ENCODE measurements at places on chromosomes 16 and 17.

GRCh38 chr16:23506606-23506994 is 3.7 kb downstream of the GGA2 start:
- no peak for DNase-seq

DNA sequence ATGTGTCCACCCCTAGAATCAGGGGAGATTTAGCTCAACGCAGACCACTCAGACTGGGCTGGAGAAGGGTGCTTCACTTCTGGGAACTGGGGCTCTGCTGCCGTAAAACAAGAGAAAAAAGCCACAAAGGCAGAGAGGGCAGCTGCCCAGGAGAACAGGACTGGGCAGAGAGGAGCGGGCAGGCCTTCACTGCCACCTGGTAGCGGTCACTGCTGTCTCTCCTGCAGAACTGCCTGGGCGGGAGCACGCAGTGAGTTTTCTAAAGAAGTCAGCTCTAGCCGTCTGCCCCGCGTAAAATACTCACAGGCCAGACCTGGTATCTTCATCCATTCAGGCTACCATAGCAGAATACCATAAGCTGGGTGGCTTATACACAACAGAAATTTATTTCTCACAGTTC is 103.8 kb downstream of the AMFR start:
- no peak for DNase-seq

GRCh38 chr16:86668136-86668910 is 90.0 kb downstream of the FOXL1 start:
- no peak for DNase-seq

DNA sequence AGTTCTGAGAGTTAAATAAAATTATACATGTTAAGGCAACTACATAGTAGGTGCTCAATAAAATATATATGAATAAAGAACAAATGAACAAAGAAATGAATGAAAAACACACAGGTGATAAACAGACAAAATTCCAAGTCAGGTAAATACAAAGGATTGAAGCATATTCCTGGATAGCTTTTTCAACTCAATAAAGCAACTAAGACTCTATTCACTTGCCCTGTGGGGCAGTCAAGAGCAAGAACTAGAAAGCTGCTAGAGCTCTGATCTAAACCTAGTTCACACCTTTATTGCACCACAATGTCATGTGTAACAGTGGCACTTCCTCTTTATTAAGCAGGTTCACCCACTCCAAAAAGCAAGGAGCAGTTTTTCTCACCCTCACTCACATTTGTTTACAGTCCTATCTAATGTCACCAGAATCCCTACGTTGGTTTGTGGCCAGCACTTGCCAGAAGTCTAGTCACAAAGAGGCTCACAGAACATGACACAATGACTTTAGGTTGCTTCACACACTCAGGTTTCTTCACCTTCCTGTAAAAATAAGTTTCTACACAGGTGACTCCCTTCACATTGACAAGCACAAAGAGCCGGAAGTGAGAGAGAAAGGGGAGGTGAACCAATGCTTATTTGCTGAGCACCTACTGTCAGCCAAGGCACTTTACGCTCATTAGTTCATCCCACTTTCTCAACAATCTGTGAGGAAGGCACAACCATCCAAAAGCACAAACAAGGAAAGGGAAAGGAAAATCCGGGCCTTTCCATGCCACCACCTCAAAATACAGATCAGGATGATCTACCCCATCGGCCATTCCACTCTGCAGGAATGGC is 70.8 kb downstream of the XPO6 start:
- peak; percentile 30 for DNase-seq

DNA sequence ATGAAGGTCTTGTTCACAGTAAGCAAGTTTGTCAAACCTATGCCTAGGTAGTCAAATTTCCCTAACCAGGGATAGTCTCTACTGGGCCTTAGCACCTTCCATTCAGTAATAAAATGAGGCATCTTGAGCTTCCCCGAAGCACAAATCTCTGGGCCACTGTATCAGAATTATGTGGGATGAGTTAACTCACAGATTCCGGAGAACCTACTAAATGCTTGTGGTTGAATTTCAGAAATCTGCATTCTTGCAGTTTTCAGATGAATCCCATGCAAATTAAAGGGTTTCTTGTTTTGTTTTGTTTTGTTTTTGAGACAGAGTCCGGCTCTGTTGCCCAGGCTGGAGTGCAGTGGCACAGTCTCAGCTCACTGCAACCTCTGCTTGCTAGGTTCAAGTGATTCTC is 478.8 kb upstream of the HSBP1 start:
- DNase-seq: no peak

DNA sequence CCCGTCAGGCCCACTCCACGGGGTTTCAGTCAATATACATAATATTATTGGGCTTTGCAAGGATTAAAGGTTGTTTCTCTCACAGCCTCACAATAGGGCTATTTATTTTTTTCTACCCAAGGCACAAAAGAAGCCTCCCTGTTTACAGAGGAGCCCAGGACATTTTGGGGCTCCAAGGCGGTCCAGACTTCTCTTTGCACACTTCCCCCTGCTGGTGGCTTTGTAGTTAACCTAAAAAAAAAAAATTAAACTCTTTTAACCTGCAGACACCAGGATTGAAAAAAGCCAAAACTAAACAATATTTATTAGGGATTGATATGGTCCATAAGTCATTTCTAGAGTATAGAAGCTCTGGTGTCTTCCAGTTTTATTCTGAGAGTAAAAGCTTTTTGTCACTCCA is 169.7 kb upstream of the ZFHX3 start:
- no peak for DNase-seq

DNA sequence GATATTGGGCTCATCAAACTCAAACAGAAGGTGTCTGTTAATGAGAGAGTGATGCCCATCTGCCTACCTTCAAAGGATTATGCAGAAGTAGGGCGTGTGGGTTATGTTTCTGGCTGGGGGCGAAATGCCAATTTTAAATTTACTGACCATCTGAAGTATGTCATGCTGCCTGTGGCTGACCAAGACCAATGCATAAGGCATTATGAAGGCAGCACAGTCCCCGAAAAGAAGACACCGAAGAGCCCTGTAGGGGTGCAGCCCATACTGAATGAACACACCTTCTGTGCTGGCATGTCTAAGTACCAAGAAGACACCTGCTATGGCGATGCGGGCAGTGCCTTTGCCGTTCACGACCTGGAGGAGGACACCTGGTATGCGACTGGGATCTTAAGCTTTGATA is 2.6 kb upstream of the HPR start:
- DNase-seq: no peak

GRCh38 chr16:69322343-69322742 is 8.0 kb downstream of the PDF start:
- DNase-seq: no peak

GRCh38 chr17:12081720-12082119 is 61.0 kb downstream of the MAP2K4 start:
- no peak for DNase-seq

DNA sequence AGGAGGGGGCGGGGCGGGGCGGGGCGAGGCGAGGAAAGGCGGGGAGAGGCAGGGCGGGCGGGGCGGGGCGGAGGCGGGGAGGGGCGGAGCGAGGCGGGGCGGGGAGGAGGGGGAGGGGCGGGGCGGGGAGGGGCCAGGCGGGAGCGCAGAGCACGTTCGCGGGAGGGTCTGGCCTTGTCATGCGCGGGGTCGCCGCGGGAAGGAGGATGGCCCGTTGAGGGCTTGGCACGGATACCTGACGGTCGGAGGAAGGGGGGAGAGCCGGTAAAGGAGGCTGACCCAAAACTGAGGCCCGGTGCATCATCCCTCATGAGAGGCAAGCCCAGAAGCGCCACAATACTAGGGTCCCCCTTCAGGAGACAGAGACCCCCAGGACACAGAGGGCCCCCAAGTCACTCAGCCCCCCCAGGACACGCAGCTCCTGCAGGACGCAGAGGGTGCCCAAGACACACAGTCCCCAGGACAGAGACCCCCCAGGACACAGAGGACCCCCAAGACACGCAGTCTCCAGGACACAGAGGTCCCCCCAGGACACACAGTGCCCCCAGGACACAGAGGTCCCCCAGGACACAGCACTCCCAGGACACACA is 593 bp upstream of the WDR45B start:
- DNase-seq: no peak

- DNase-seq: no peak
Measured at GRCh38 chr17:45848868-45849535, 4.3 kb downstream of the SPPL2C start.

DNA sequence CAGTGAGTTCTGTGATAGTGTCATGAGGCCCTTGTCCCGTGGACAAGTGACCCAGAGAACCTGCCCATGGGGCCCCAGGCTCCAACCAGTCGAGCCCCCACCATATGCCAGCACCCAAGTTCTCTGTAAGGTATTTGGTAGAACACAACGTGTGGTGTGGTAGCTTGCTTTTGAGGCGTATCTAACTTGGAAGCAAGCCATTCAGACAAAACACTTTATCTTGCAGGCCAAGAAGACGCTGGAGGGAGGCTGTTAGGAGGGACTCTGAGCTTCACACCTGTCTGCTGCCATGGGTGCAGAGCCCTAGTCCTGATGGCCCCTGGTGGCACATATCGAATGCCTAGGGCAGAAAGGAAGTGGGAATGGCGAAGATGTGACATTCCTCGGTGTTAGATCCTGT is 1.6 kb downstream of the NDUFAF8 start:
- DNase-seq: no peak
